ENCODE measurements at places on chromosomes 16 and 17.

GRCh38 chr17:72063756-72064450 is 56.9 kb upstream of the SOX9 start:
- DNase-seq: no peak

DNA sequence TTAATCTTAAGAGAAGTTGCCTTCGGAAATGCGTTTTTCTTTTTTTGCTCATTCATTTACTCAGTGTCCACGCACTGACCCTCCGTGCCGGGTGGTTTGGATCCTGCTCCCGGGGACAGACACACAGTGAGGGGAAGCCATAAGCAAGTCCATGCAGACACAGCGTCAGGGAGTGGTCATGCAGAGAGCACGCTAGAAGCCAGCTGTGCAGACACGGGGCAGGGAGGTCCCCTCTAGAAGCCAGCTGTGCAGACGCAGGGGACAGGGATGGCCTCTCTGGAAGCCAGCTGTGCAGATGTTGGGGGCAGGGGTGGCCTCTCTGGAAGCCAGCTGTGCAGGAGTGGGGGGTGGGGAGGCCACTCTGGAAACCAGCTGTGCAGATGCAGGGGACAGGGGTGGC is 4.8 kb downstream of the GAA start:
- no peak for DNase-seq

DNA sequence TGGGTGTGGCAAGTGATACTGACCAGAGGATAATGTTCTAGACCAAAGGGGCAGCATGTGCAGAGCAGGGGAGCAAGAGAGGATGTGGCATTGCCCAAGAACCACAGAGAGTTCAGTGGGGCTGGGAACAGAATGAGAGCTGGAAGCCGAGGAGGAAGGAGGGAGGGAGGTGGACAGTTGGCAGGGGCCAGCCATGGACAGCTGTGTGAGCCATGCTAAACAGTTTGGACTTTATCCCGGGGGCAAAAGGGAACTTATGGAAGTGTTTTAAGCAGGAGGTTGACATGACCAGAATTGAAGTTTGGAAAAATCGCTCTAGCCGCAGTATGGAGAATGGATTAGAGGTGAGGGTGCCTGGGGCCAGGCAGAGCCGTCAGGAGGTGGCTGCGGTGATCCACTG is 29.4 kb upstream of the TMEM132E start:
- DNase-seq: no peak

DNA sequence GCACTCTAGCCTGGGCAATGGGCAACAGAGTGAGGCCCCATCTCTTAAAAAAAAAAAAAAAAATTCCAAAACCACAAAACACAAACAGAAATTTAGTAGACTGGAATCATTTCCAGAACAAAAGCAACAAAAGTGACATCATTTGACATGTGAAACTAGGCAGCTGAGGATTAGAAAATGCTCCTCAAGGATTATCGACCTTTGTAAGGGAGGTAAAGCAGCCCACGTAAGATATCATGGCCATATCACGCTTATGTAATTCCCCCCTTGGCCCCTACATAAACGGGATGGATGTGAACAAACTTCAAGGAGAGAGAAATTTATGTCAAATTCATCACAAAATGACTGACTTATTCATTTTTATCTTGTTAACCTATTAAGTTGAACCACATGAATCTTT is 83.3 kb downstream of the WDR59 start:
- DNase-seq: no peak

DNA sequence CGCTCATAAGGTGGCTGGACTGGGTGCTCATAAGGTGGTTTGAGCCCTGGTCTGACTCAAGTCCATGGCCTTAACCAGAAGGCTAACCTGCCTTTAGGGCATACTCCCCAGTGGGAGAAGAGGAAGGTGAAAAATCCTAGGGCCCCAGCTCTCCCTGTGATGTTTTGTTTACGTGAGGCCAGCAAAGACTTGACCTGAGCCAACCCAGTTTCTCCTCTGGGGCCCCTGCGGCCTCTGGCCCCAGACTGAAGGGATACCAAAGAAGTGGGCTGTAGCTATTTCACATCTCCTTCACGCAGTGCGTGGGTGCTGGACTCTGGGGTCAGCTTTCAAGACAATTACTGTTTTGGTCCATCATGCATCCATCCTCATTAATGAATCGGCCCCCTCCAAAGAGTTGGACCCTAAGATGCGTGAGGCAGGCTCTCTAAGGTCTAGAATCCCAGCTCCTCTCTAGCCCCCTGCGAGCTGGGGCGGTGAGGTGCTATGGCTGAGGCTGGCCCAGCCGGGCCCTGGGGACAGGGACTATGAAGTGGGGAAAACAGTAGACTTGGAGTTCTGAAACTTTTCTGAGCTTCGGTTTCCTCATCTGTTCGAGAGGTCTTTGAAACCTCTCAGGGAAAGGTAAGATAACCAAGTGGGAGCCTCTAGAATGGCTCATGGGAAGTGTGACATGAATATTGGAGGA is 1.5 kb downstream of the SH2B1 start:
- DNase-seq: no peak

DNA sequence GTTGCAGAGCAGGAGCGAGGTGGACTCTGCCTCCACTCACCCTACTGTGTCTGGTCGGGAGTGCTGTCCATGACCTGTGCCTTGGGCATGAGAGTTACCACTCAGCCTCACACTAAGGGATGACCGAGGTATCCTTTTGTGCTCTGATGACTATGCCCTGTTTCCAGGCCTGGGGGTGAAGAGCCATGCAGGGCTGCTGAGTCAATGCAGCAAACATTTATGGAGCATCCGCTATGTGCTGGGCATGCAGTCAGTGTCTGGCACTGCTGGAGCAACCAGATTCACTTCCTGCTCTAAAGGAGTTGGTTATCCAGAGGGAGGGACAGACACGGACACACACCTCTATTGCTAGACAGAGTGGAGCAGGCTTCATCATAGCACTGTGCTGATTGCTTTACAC is 7.6 kb upstream of the HNF1B start:
- DNase-seq: no peak

DNA sequence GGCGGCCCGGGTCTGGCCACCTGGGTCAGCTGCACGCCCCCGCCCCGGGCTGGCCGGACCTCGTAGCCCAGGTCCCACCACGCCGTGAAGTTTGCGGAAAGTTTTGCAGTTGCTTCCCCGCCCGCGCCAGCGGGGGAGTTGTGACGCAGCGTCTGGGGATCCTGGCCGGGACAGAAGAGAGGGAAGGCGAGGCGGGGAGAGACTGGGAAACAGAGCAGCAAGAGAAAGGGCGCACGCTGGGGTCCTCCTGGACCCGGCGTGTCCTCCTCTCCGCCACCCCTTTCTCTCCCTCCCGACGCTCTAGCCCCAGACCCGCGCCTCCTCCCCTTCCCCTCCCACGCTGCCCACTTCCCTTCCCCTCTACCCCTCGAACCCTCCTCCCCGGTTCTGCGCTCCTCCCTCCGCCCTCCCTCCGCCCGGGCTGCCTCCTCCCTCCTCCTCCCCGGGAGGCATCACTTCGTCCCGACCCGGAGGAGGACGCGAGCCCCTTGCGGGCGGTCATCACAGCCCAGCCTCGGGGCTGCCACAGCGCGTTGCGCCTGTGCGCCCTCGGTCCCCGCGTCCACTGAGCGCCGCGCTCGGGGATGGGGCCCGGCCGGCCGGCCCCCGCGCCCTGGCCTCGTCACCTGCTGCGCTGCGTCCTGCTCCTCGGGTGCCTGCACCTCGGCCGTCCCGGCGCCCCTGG is at the start of gene MRC2:
Gene MRC2 (plus strand): TSS at position 452 of the 685 bp plus-strand sequence. CDS start 133 bp downstream, at position 585.
- DNase-seq: no peak

DNA sequence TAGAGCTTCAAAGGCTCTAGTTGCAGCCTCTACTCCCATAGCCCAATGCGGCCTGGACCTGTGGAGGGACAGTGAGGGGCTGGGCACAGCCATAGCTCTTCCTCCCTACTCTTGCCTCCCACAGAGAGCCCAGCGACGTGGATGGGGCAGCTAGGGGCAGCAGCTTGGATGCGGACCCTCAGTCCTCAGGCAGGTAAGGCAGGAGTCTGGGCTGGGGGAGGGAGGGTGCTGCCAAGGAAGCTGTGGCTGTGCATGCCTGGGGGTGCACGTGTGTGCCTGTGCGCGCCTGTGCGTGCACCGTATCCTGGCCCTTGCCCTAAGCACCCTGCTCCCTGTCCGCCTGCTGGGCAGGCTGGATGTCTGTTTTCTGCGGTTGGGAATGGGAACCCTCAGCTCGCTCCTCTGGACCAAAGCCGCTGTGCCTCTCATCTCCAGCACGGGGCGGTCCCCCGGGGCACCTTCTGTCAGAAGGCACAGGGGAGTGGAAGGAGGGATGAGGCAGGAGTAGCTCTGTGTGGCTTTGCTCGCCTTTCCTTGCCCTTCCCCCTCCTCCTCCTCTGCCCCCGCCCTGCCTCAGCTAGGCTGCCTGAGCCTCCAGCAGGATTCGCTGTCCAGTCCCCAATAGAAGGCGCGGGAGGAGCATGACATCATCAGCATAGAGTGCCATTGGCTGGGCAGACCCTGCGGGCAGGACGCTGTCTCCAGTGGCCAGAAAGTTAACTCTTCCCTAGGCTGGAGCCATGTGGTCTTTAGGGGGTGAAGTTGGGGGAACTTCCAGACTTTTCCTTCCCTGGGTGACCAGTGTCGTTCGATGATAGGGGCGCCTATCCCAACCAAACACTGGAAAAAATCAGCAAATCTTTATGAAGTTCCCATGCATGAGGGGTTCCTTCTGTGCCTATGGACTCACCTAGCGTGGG is 797 bp downstream of the PRCD start:
- DNase-seq: no peak

DNA sequence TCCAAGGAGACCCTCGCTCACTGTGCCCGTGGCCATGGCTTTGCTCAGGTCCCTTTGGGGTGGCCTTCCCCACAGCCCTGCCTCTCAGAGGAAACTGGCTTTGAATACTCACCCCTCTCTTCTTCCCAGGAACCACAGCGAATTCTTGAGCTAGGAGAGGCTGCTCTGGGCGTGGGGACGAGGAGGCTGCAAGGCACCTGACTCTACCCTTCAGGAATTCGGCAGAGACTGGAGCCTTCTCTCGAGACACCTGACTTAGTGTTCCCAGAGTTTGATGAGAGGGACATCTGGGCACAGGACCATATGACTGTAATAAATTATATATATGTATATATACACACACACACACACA is 6.2 kb downstream of the LLGL2 start:
- DNase-seq: no peak

DNA sequence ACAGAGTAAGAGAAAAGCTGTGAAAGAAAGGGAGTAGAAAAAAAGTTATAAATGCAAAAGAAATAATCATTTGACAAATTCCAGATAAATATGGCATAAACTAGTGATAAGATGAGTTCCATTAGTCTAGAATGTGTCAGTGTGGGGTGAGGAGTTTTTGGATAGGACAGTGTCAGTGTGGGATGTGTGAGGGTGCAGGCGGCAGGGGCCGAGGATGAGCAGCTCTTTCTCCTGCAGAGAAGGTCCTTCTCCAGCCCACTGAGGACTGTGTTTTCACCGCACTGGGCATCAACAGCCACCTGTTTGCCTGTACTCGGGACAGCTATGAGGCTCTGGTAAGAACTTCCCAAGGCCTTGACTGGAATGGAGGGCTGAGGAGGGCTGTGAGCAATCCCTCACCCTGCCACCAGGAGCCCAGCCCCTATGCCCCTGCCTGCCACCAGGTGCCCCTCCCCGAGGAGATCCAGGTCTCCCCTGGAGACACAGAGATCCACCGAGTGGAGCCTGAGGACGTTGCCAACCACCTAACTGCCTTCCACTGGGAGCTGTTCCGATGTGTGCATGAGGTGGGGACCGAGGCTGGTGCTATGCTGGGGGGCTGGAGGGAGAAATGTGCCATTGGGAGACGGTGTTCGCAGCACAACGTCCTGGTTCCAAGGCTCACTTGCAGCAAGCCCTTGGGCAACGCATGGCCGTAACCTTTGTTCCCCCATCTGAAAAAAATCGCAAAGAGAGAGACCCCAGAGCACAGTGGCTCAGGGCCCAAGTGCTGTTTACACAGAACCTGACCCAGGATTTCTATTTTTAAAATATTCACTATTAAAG is 13.1 kb downstream of the RAPGEFL1 start:
- no peak for DNase-seq

GRCh38 chr16:27383556-27384243 is 18.3 kb upstream of the IL21R start:
- no peak for DNase-seq

GRCh38 chr17:18186627-18186982 is 3.0 kb downstream of the ALKBH5 start:
- DNase-seq: no peak

DNA sequence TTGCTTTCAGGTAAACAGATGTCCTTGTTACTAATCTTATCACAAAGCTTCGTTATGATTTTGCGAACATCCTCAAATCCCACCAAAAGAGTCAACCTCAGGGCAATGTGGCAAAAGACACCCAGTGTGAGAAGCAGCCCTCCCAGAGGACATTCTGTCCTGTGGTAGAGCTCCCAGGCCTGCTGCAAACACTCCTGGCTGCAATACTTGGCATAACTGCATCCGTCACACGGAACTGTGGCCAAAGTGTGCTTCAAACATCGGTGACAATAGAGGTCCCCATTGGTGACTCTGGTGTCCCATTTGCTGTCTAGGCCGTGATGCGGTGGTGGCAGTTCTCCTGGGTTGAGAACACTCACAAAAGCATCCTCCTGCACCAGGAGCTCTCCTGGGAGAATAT is 29.5 kb downstream of the SMYD4 start:
- DNase-seq: no peak

- no peak for DNase-seq
These were observed 61.7 kb upstream of the MRC2 start for GRCh38 chr17:62565817-62566216.

GRCh38 chr17:39009581-39010001 is 42.4 kb upstream of the FBXO47 start:
- DNase-seq: no peak

GRCh38 chr17:77863814-77864161 is 94.7 kb upstream of the TNRC6C start:
- DNase-seq: no peak

GRCh38 chr17:73369111-73369521 is 57.3 kb upstream of the CDC42EP4 start:
- no peak for DNase-seq

- DNase-seq: no peak
These were observed 93.7 kb downstream of the PMP22 start for GRCh38 chr17:15171167-15172047.

- DNase-seq: no peak
These were observed 4.3 kb downstream of the IQCK start for GRCh38 chr16:19722269-19722952.

DNA sequence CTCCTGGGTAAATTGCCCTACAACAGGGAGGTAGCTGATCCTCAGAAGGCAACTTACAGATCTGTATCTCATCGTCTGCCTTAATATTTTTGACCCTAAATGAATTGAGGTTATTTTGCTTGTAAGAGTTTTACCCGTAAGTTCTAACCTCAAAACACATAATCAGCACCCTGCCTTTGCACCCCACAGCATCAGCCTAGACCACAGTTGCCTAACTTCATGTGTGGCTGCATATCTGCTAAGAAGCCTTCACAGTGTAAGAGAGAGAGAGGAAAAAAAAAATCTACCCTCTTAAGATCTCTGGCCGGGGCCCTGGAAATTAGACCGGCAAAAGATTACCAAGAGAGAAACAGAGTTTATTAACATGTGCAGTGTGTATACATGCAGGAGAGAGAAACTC is 76.9 kb downstream of the ARHGAP44 start:
- DNase-seq: no peak

Data from stimulated activated CD8-positive, alpha-beta memory T cell treated with anti-CD3 and anti-CD28 coated beads, Interleukin-4, amount 100 ng/mL, for 1 hour (primary cell).